ENCODE measurements at places on chromosomes 2 and 18.

DNA sequence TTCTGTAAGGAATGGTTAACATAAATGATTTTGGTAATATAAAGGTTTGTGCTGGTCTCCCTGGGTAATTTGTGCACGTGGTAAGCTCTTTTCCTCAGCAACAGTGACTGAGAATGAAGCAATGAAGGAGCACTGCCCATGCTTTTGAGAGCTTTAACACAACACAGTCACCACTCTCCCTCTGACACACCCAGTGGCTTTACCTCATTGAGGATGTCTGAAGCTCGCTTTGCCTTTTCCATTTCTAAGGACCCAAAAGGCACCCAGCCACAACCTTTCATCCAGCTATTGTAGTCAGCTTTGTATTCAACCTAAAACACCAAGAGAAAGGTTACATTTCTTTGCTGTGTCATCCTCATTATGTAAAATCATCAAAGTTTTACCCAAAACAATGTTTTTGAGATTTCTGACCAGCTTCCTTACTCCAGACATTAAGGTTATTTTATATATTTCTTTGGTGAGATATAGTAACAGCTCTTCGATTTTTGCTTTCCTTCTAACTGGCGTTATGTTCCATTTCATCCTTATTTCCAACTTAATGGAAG lies 51.7 kb downstream of the NEB start:
- DNase-seq, result no peak

GRCh38 chr18:70732188-70732587 lies 443.3 kb downstream of the SOCS6 start:
- no peak for DNase-seq

DNA sequence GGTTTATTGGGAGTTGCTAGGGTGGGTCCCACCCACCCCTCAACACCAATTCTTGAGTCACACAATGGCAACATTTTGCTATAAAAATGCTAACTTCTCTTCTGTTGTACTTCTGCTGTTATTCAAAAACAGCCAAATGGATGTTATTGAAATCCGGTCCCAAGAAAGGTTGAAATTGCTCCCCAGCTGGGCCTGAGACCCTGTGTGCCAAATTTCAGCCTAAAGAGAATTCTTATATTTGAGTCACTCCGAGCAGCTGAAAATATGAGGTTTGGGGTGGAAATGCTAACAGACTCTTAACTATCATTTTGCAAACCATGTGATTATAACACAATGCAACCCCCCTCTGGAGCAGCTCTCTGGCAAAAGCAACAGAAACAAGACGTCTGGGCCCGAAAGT lies 27.0 kb upstream of the ACVR1 start:
- no peak for DNase-seq

DNA sequence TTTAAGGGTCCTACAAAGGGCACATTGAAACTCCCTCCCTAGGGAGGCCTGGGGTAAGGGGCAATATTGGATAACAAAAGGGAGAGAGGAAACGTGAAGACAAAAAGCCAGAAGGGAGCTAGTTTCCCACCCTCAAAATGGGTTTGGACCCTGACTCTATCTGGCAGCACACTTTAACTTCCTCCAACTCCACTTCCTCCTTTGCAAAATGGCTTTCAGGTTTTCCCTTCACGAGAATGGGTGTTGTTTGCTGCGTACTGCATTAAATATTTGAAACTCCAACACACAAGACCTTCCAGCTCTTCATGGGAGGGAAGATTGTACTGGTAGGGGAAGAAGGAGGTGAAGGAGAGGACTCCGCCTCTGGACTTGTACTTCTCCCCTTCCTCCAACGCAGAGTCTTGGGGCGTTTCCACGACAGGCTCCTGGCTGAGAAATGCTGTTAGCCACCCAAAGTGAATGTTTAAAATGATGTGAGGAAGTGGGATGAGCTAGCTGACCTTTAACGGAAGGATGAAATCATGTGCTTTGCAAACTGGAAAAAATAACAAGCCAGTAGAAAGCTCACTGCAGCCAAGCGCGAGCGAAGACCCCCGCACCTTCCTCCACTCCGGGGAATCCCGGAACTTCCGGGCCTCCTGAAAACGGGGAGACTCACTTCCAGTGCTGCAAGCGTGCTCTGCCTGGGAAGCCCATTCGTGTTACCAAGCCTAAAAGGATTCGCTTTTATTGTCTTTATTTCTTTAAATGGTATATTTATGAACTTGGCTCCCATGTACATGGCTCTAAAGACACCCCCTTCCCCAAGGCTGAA lies 85.6 kb downstream of the VIT start:
- no peak for DNase-seq

GRCh38 chr2:192195548-192196418 lies 1.1 kb upstream of the TMEFF2 start:
- DNase-seq, result peak; percentile 52

GRCh38 chr2:98006378-98006777 lies 10.6 kb upstream of the TMEM131 start:
- no peak for DNase-seq

- no peak for DNase-seq
Observed at GRCh38 chr2:209511637-209512036, 87.8 kb downstream of the MAP2 start.

DNA sequence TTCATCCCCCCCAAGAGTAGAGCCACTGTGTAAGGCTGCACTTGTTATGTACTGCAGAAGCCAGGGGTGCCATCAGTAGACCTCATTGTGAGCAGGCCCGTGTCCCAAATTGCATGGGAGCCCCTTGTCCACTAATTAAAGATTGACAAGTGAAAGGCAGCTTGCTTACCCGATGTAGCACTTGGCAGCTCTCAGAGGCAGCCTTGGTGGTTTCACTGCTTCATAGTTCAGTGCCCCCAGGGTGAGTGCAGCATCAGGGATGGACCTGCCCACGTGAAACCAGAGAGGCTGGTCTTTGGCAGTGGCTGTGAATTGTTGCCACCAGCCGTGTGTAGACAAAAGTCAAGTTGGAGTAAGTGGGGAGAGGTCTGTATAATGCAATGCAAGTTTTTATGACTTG lies 13.3 kb downstream of the TUBB6 start:
- DNase-seq, result no peak

Data from mesenchymal stem cell (in vitro differentiated cells and primary cell).